Mesothelial cell of epicardium (in vitro differentiated cells): ENCODE measurements at places on chromosomes 7 and 10. TPM values are rescaled to one million over a fixed set of nuclear protein-coding genes. Genes with fewer than 3 reads are reported as not detected.

GRCh38 chr10:107814865-107815487, 650.5 kb upstream of the SORCS1 start:
- no peak for DNase-seq

DPYSL4 gene
- total RNA-seq = 13.1 to 18.6 TPM (median 14.4 TPM) in 3 replicates

DNA sequence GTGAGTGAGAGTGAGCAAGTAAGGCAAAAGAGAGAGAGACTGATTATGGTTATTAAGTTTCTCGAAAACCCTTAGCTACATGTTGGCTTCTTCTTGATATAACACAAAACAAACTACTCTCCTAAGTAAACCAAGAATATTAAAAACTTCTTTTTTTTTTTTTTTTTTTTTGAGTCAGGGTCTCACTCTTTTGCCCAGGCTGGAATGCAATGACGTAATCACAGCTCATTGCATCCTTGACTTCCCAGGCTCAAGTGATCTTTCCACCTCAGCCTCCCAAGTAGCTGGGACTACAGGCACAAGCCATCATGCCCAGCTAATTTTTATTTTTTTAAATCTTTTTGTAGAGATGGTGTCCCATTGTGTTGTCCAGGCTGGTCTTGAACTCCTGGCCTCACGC, 102.2 kb upstream of the IL6 start:
- DNase-seq = no peak

TEX36 gene
- not detected in 3 replicates for total RNA-seq

- no peak for DNase-seq
Observed at GRCh38 chr7:116672596-116673456, 830 bp downstream of the MET start.

CDC123 gene
- total RNA-seq = 60.2 to 65.7 TPM (median 60.8 TPM) in 3 replicates

GRCh38 chr7:130733931-130734814, at the start of gene KLF14:
Gene KLF14 (minus strand): TSS chr7:130734207. CDS start chr7:130734033, 174 bp downstream.
- DNase-seq = peak; percentile 60

SLC18A2 gene
- 0.07 to 0.13 TPM (median 0.09 TPM) in 3 replicates for total RNA-seq

DNA sequence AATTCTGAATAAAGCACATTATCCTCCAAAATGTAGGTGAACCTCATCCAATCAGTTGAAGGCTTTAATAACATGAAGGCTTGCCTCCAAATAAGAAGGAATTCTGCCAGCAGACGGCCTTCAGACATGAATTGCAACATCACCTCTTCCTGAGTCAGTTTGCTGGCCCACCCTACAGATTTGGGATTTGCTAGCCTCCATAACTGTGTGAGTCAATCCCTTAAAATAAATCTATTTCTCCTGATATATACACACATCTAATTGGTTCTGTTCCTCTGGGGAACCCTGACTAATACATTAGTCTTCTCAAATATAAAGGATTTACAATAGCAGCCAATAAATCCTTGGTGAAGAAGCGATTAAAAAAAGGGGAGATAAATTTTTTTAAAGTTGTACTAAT, 34.8 kb upstream of the OSBPL3 start:
- no peak for DNase-seq
